Mammary epithelial cell (primary cell): ENCODE measurements at places on chromosomes 6 and 20.

DNA sequence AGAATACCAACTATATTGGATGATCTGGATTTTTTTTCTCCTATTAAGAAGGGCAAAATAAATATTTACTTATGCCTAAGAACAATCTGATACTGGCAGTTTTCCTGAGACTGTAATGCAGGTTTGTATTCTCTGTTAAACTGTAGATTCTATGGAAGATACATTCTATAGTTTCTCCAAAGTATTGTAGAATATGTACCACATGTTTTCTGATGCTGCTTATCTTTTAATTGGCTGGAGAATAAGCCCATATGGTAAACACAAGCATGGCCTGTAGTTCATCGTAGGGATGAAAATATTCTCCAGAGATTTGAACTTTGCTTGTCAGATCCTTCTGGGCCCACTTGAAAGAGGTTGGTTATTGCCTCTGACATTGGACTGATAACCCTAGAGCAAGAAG is 99.1 kb downstream of the CENPW start:
- no peak for DNase-seq

- DNase-seq: no peak
Measured at GRCh38 chr20:61561111-61561830, 309.2 kb downstream of the CDH4 start.

DNA sequence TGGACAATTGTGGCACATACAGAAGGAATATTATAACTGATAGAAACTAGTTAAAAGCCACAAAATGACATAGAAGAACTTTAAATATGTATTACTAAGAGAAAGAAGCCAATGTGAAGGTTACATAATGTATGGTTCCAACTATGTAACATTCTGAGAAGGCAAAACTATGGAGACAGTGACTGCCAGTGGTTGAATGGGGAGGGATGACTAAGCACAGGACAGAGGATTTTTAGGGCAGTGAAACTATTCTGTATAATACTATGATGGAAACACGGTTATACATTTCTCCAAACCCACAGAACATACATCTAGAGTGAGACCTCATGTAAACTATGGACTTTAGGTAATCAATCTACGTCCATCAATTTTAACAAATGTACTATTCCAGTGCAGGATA is 22.4 kb downstream of the SYNCRIP start:
- no peak for DNase-seq

GRCh38 chr6:36751091-36751490 is 53.5 kb downstream of the RAB44 start:
- DNase-seq: peak; percentile 60

GRCh38 chr6:83190626-83191025 is 2.4 kb downstream of the PGM3 start:
- no peak for DNase-seq

GRCh38 chr6:122621638-122622037 is 11.4 kb downstream of the PKIB start:
- DNase-seq: no peak

- DNase-seq: no peak
Measured at GRCh38 chr20:12256806-12257205, 339.1 kb downstream of the BTBD3 start.

DNA sequence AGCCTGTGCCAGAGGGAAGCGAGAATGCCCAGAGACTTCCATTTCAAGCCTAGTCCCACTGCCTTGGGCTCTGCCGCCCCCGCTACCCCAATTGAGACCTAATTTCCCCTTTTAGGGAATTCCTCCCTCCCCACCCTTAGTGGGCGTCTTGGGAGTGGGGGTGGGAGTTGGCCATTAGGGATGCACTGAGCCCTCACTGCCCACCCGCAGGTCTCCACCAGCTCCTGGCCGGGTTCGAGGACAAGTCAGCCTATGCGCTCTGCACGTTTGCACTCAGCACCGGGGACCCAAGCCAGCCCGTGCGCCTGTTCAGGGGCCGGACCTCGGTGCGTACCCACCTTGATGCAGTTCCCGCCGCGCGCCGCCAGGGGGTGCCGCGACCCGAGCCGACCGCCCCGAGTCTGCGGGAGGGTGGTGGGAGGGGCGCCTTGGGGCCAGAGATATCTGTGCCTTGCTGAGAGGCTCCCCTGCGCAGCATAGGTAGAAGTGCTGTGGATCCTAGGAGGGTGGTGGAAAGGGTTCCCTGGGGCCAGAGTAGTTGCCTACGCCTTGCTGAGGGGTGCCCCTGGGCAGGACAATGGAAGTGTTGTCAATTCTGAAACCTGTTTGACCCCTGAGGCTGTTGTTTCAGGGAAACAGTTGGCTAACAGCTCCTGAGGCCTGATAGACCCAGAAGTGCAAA is 9.2 kb downstream of the ITPA start:
- DNase-seq: peak; percentile 12

DNA sequence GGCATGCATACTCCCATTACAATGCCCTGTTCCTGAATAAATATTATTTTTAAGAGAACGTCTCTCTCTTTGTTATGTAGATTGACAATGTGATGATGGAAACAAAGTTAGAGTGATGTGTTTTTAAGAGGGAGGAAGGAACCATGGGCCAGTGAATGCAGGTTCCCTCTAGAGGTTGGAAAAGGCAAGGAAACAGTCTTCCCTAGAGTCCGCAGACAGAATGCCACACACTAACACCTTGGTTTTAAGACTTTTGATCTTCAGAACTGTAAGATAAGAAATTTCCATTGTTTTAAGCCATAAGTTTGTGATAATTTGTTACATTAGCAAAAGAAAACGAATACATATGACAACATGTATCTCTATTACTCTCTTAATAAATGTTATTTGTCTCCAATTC is 4.7 kb upstream of the CENPW start:
- DNase-seq: no peak

- no peak for DNase-seq
Measured at GRCh38 chr6:105678516-105678915, 275.6 kb upstream of the PREP start.

- DNase-seq: no peak
Measured at GRCh38 chr20:54535033-54535432, 59.6 kb downstream of the DOK5 start.

- DNase-seq: no peak
Measured at GRCh38 chr6:124423621-124424020, 538.6 kb upstream of the RNF217 start.

- DNase-seq: no peak
Measured at GRCh38 chr20:49313283-49313682, 35.4 kb upstream of the ZNFX1 start.

DNA sequence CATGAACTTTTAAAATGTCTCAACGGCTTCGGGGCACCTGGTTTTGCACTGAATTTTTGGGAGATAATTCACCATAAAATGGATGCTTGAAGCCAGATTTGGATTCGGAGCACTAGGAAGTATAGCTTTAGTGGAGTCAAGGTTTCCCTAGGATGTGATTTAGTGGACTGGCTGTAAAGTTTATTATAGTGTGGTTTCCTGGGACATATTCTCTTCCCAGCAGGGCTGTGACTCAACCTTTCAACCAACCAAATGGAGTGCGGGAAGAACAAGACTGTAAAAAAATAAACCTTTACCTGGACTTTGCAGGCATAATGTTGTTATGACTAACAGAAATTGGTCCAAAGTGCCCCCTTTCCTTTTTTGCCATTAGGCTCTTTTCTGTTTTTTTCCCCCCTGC is 327.4 kb upstream of the MAN1A1 start:
- DNase-seq: no peak

GRCh38 chr6:91681296-91681695 is 1094.4 kb upstream of the MAP3K7 start:
- no peak for DNase-seq

GRCh38 chr6:42974919-42975505 is 4.0 kb downstream of the PEX6 start:
- DNase-seq: peak; percentile 80

GRCh38 chr6:163207431-163208383 is 206.8 kb upstream of the QKI start:
- no peak for DNase-seq

GRCh38 chr6:125888989-125889656 is 67.4 kb upstream of the HINT3 start:
- peak; percentile 54 for DNase-seq

DNA sequence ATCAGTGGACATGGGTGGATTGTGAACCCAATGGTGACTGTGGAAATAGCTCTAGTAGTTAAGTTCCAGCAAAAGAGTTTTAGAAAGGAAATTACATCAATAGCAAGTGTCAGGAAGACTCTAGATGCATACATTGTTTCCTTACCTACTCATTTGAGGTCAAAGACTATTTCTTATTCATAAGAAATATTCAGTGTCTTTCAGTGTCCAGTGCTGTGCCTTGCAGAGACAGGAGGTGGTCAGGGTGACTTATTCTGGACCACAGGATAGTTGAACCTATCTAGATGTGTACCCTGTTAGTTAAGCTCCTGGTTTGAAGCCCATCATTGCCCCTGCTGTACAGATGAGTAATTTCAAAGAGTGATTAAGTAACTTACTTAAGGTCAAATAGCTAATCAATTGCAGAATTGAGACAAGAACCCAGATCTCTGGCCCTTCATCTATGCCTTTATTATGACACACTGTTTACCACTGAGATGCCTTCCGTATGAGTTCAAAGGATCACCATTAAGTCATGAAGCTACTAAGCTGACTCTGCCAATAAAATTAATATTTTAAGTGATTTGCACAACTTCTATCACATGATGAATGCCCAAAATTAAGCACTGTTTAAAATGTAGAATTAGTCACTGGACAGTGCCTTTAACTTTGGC is 136.1 kb downstream of the PDSS2 start:
- no peak for DNase-seq

GRCh38 chr20:38590676-38591473 is 9.9 kb downstream of the ADIG start:
- DNase-seq: peak; percentile 13

GRCh38 chr6:110063594-110064263 is 85.6 kb downstream of the GPR6 start:
- no peak for DNase-seq

DNA sequence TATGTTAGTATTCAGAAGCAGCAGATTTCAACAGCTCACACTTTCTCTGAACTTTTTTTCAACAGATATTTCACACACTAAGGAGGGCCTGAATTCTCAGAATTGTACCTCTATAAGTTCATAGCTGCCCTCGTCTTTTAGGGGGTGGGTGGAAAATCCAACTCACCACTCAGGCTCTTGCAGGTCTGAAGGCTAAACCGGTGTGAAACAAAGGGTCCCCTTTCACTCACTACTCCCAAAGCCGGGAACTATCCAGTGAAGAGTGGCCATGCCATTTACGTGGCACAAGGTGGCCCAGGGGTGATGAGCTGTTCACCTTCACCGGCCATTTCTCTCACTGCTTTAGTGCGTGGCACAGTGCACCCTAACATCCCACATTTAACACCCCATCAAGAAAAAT is 24.2 kb downstream of the TBC1D7 start:
- no peak for DNase-seq

GRCh38 chr20:10074513-10074912 is 39.7 kb downstream of the ANKEF1 start:
- DNase-seq: peak; percentile 95

DNA sequence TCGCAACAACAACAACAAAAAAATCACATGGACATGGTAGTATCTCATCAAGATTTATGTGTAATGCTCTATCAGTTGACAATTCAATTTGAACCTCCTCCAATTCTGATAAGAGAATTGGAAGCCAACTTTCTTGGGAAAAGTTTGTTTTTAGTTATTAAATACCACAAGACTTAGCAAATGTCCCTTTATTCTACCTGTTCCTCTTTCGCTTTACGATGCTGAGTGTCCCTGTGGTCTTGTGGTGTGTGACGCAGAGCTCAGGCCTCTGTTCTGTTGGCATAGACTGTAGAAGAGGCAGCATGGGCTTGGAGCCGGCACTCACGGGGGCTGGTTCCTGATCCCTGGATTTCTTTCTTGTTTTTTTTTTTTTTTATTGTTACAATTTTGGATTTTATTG is 76.7 kb downstream of the PSMB1 start:
- no peak for DNase-seq

- peak; percentile 44 for DNase-seq
Measured at GRCh38 chr6:137882225-137882961, 15.3 kb downstream of the TNFAIP3 start.

- DNase-seq: no peak
Measured at GRCh38 chr6:6701864-6702263, 113.3 kb downstream of the LY86 start.

DNA sequence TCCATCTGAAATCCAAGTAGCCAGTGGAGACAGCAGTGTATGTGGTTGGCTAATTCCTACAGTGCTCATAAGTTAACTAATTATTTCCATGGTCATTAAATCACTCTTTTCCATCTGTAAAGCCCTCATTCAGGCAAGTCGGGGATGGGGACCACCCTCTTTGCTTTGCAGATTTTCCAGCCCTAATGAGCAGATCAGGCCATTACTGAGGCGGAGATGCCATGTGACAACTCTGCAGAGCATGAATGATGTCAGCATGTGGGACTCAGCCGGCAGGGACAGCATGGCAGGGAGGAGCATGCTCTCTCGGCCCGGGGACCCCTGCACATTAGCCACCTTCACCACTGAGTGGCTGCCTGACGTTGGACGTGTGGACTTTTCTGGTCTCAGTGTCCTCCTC is 623.3 kb upstream of the CDH4 start:
- no peak for DNase-seq

DNA sequence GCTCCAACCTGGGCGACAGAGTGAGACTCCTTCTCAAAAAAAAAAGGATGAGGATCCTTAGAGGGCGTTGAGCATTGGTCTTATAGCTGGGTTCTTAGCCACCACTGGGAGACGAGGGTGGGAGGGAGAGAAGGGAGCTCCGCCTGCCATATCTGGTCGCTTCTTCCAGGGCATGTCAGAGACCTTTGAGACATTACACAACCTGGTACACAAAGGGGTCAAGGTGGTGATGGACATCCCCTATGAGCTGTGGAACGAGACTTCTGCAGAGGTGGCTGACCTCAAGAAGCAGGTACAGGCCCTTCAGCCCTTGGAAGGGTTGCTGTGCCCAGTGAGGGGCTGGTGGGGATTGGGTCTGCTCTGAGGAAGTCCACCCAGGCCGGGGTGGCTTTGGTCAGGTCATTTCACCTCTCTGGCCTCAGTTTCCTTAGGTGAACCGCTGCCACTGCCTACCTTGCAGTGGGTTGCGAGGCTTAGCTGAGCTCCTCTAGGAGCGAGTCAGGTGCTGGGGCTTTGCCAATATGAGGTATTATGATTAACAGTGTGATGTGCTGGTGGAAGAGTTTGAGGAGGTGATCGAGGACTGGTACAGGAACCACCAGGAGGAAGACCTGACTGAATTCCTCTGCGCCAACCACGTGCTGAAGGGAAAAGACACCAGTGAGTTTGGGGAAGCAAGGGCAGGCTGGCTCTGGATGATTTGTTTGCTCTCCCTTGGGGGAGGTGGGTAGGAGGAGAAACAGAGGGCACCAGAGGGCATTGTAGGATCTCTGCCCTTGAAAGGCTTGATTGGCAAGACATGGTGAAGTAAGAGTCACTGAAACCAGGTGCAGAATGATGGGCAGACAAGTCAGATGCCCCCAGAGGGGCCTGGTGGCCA is 8.5 kb downstream of the CNPY3 start:
- no peak for DNase-seq

GRCh38 chr6:38175786-38176185 is 356.3 kb downstream of the ZFAND3 start:
- DNase-seq: no peak
